ENCODE measurements at places on chromosomes 12 and 14.

GRCh38 chr14:81311778-81312177, 88.3 kb downstream of the STON2 start:
- DNase-seq, result no peak

DNA sequence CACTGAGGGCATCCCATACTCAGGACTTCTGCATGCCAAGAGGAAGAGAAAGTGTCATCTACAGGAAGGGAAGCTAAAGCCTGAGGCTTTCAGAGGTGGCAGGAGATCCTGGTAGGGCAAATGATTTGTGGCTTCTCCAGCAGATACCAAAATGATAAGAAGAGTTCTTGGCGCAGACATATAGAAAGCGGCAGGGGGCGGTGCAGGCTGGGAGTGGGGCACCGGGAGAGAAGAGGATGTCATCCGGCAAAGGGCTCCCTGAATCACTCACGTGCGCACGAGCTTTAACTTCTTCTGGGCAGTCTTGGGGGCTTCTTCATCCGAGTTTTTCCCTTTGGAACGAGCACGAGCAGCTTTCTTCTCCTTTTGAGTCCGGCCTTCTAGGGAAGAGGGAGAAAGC, 5.2 kb upstream of the ACRBP start:
- DNase-seq, result no peak

GRCh38 chr14:56224229-56224628, 106.0 kb downstream of the PELI2 start:
- DNase-seq, result no peak

GRCh38 chr12:71440763-71441748, 1.5 kb downstream of the LGR5 start:
- no peak for DNase-seq

DNA sequence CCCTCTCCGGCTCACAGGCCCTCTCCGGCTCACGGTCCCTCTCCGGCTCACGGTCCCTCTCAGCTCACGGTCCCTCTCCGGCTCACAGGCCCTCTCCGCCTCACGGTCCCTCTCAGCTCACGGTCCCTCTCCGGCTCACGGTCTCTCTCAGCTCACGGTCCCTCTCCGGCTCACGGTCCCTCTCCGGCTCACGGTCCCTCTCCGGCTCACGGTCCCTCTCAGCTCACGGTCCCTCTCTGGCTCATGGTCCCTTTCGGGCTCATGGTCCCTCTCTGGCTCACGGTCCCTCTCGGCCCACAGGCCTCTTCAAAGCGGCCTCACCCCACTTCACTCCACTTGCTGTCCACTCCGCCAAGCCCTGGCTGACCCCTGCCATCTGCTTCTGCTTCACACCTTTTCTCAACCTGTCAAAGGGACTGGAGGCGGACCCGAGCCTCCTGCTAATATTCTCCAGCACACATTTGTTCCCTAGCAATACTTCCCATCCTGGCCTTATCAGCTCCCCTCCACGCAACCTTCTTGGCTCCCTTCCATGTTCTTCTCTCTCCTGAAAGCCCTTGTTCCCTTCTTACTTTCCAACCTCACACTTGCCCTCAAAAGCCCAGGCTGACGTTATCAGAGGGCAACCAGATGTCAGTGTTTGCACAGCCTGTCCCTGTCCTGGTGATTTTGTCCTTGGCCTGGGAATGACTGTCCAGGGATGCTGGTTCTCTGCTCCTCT, 176.7 kb downstream of the CALM1 start:
- no peak for DNase-seq

GRCh38 chr14:30521899-30522736, 36.8 kb upstream of the G2E3 start:
- DNase-seq, result peak; percentile 63

All from dermis blood vessel endothelial cell (primary cell).